ENCODE measurements at places on chromosomes 12 and 14. TPM values are rescaled to one million over a fixed set of nuclear protein-coding genes. Genes with fewer than 3 reads are reported as not detected.

NAV3 gene
- total RNA-seq = 31.7 TPM

- DNase-seq = no peak
Measured at GRCh38 chr12:44875417-44875953, 630 bp downstream of the NELL2 start.

DNA sequence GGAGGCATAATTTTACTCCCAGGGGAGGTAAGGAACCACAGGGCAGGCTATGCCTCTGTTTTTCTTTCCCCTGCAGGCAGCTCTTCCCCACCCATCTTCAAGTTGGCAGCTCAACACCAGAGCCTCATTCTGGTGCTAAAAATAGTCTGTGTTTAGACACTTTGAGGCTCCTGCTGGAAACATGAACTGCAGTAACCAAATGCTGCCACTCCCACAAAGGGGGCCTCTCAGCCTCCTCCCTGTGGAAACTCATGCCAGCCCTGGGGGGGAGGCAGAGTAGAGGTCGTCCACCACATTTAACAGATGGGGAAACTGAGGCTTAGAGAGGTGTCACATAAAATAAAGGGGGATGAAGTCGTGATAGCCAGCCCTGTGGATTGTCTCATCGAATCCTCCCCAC is 61.4 kb downstream of the WSCD2 start:
- DNase-seq = no peak

RNU4-1 gene
- total RNA-seq = 1,216 TPM

SLCO1A2 gene
- not detected for total RNA-seq

GRCh38 chr12:85834378-85834777 is 1.8 kb downstream of the RASSF9 start:
- DNase-seq = no peak

NINJ2 gene
- 1.7 TPM for total RNA-seq

DNA sequence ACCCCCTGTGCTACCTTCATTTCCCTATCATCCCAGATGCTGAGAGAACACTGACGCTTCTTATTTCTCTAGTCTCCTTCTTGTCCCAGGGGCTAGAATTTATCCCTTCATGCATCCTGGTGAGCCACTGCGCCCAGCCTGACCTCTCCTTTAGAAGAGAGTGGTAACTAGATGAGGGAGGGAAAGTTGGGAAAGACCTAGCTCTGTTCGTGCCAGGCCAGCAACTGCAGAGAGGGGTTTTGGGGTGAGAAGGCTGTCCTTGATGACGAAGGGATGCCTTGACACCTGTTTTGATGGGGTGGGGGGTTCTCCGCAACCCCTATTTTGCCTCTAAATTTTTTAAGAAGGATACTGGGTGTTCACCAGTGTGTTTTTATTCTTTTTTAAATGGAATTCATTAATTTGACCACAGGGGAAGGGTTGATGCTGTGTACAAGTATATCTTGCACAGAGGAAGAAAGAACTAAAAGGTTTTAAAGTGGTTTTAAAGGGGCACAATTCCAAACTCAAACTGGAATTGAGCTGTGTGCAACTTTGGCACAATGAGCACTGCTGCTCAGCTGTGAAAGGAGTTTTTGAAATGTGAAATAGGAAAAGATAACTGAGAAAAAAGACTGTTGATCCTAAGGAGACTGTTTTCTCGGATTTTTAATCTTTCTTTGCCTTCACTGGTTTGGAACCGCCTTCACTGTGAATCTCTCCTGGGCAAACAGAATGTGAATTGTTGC is 7.0 kb upstream of the MMP19 start:
- DNase-seq = no peak

DNA sequence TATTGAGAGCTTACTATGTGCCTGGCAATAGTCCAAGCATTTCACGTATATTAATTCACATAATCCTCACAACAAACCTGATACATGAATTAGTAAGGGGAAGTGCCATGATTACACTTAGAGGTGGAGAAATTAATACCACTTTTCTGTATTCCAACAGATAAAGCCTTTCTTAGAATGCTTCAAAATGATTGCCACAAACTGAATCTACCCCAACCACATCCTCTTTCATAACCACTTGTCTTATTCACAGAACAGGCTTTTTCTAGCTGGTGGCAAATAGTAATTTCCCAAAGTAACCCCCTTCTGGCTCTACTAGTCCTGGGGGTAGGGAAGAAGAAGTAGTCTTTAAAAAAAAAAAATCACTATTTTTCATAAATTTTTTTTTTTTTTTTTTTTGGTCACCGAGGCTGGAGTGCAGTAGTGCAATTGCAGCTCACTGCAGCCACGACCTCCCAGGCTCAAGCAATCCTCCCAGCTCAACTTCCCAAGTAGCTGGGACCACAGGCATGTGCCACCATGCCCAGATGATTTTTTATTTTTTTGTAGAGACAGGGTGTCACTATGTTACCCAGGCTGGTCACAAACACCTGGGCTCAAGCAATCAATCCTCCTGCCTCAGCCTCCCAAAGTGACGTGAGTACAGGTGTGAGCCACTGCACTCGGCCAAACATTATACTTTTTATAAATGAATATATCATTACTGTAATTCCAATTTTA is 59.0 kb upstream of the ARID2 start:
- no peak for DNase-seq

GRCh38 chr12:94190623-94191022 is 42.2 kb downstream of the PLXNC1 start:
- no peak for DNase-seq

DNA sequence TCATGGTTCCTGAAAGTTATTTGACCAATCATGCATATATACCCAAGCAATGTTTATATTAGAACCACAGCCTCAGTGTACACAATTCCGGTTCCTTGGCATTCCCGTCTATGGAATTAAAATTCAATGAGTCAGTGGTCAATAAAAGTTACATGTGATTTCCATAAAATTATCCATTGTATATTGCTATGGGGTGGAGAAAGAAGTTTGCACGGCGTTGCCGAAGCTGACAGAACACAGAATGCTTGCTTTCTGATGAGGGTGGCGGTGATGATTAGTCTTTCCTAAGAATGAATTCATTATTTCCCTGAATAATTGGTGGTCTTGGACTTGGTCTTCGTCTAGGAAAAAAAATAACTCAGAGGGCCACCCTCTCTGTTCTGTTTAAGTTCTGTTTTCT is 214.1 kb downstream of the ANO2 start:
- no peak for DNase-seq

DNA sequence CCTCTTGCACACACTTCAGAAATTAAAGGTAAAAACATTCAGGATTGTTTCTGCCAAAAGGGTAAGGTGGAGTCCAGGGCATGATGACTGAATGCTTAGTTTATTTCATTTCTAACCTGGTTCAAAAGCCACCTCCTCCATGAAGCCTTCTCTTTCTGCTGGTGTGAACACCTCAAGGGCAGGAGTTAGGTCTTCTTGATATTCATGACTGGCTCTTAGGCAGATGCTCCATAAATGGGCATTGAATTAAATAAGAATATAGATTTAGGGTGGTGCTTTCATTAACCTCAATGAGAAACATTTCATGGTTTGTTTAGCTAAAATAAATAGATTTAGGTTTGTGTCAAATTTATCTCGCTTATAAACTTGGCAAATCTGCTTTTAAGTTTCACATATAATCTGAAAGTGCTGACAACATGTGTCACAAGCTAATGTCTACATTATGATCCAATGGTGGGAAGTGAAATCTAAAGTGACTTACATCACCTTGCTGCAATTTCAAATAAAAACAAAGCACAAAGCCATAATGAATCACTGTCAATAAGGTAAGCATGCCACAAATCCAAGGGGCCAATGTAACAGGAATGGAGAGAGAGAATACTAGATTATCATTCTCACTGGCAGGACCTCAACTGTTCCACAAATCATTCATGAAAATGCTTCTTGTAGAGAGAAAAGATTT is 72.7 kb upstream of the GRIP1 start:
- no peak for DNase-seq

FAM181A gene
- total RNA-seq = not detected

- DNase-seq = no peak
Measured at GRCh38 chr14:81211844-81212243, 8.9 kb downstream of the GTF2A1 start.

GRCh38 chr14:67806246-67806645 is 10.1 kb downstream of the ZFYVE26 start:
- no peak for DNase-seq

DNA sequence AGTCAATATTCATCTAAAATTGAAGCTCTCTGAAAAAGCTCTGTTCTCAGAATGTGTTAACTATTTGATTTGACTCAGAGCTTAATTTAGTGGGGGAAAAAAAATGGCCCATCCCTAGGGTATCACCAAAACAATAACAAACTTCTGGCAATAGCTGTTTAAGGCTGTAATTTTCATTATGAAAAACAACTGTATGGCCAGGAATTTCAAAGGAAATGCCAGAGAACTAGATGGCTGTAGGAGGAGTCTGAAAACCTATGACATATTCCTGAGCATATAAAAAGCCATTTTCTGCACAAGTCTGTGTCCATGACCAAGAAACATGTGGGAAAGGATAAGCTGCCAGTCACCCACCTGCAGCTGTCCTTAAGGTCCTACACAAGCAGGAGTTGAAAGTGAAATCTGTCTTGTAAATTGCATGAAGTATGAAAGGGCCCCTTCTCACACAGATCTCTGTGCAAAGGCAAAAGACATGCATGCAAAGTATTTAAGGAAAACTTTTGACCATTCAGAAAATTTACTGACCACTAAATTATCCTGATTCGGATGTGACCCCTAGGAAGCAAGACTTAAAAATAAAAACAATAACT is 299.1 kb downstream of the BTG1 start:
- no peak for DNase-seq

PYGL gene
- total RNA-seq = 11.2 TPM

DNA sequence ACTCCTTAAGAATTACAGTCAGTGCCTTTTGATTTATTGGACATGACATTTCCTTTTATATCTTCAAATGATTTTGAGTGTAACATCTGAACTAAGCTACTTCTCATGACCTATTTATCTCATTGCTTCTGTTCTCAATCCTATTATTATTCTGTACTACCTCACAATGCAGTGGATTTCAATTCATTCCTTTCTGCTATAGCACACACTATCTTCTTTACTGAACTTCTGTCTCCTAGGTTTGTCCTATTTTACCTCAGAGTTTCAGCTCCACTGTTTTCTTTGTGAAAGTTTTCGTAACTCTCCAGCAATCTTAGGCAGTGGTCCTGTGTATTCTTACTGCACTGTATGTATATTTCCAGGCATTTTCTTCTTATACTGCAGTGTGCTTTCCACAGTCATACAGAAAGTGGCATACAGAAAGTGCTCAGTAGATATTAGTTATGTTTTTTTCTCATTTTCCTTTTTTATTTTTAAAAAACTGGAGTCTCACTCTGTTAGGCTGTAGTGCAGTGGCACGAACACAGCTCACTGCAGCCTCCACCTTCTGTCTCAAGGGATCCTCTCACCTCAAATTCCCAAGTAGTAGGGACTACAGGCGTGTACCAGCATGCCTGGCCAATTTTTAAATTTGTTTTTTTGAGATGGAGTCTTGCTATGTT is 368.6 kb upstream of the RGS6 start:
- no peak for DNase-seq

SERPINA12 gene
- not detected for total RNA-seq

FAM222A gene
- total RNA-seq = 11.0 TPM

DNA sequence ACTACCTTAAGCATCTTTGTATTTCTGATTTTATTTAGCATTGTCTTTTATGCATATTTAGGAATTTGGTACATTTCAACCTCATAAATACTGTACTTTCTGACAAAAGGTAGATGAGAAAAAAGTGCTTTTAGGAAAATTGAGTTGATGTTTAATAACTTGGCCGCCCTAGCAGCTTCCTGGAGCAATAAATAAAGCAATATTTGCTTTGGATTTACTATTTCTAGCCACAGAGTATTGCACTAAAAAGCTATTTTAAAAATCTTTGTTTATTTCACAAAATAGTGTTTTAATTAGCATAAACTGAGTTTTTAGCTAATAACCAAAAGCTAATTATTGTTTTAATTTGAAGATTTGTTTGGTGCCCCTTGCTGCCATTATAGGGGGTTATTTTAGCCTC is 9.5 kb downstream of the PAPOLA start:
- DNase-seq = no peak

DNA sequence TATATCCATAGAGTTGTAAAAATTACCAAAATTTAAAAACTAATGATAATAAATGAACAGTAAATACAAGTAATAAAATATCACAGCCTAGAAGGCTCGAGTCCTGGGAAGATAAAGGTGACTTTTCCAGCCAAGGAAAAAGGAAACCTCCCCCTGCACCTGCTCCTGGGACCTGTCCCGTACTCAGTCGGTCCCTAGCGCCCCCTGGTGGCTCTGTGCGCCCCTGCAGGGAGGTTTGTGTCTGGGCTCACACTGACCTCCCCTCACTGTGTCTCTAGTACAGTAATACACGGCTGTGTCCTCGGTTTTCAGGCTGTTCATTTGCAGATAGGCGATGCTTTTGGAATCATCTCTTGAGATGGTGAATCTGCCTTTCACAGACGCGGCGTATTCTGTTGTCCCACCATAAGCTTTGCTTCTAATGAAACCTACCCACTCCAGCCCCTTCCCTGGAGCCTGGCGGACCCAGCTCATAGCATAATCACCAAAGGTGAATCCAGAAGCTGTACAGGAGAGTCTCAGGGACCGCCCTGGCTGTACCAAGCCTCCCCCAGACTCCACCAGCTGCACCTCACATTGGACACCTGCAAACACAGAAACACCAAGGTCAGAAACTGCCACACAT is 1030.4 kb downstream of the TMEM121 start:
- DNase-seq = peak; percentile 58

ZNF384 gene
- total RNA-seq = 60.6 TPM

DNA sequence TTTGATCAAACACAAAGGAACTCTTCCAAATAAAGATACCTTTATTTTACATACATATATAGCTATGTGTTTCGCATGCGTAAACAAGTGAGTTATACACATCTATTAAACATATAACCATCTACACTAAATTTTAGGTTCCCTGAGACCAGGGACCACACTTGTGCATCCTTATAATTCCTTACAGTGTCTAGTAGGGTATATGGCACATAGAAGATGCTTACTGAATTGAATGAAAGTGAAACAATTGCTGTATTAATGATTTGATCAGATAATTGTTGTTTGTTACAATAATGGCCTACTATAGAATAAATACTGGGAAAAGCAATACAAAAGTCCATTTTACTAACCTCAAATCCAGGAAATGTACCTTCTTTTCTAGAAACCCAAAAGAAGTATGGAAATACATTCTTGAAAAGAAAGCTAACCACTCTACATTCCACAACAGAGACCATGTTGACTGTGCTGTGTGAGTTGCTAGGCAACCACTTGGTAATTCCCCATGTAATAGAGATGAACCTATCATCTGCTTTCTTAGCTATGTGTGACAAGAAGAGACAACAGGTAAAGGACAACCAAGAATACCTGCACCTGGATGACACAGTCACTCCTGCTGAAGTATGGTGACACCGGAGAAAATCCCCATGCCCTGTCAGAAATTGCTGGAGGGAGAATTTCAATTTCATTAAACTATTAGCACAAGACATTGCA is 11.9 kb upstream of the CIPC start:
- DNase-seq = no peak

DNA sequence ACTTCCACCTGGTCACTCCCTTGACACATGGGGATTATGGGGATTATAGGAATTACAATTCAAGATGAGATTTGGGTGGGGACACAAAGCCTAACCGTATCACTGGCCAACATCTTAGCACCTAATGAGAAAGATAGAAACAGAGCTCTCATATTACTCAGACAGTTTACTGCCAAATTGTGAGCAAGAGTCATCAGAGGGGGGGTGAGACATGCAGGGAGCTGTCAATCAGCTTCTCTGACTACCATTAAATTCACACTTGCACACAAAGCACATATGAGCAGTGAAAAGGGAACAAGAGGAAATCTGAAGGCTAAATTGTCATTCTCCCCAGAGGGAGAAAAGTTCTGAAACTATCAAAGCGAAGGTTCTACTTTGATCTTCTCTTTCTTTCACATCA is 78.1 kb upstream of the GRIN2B start:
- no peak for DNase-seq

GRCh38 chr12:113268136-113268535 is 46.9 kb downstream of the TPCN1 start:
- DNase-seq = no peak

Data from mucosa of gallbladder (tissue), 1 donor.